Activated T-cell treated with anti-CD3 and anti-CD28 coated beads for 24 hours (primary cell): ENCODE measurements at places on chromosomes 5 and 9.

GRCh38 chr5:32182463-32183063, 8.4 kb upstream of the GOLPH3 start:
- DNase-seq = no peak

- no peak for DNase-seq
These were observed 64.7 kb upstream of the ERCC6L2 start for GRCh38 chr9:95810814-95811213.

- no peak for DNase-seq
These were observed 92.9 kb downstream of the NDFIP1 start for GRCh38 chr5:142201471-142201887.

DNA sequence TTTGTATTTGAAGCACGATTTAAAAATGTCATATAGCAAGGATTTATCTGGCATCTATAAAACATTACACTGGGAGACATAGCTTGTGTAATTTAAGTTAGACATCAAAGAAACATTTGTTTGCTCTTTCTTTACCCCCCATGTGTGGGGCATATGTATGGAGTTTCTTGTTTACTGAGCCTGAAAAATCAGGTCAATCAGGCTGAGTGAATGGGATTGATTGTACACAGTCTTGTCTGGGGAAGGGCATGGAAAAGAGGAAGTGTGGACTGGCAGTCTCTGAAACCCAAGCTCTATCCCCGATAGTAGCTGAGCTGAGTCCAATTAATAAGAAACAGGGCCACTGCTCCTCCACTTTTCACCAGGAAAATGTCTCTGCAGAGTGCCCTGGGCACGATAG, 49.4 kb downstream of the SLC46A2 start:
- no peak for DNase-seq

DNA sequence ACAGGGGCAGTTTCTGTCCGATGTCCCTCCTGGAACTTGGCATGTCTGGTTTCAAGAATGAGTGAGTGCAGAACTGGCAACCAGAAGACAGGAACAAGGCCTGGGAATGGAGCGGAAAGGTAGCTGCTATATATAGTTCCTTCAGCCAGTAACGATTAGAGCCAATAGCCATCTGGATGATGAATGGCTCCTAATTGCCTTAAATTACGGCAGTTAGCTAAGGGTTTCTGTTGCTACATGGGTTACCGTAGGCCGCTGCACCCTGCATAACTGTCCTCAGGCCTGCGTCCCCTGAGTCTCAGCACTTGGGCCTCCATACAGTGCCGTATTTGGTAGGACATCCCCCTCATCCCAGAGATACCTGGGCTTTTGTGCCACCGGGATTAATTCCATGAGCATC, 29.4 kb downstream of the WWC1 start:
- DNase-seq = no peak

GRCh38 chr9:93978551-93978950, 23.4 kb upstream of the BARX1 start:
- DNase-seq = no peak

DNA sequence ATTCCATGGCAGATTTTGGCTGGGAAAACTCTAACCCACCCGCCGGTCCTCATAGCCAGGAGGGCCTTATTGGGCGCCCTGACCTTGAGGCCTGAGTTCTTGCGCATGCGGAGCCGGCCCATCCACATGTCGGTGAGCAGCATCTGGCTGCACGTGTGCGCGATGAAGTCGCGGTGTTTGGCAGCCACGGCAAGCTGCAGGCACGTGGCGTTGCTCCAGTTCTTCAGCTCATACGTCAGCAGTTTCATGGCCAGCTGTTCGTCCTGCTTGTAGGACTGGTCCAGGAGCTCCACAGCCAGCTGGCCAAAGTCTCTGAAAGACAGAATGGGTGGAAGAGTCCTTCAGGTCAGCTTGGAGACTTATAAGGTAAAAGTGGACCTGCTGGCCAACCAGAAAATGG, 204.3 kb upstream of the KLF9 start:
- no peak for DNase-seq
